ENCODE measurements at places on chromosomes 2 and 18.

GRCh38 chr2:158413581-158413980, 43.0 kb downstream of the CCDC148 start:
- no peak for DNase-seq

GRCh38 chr2:213004197-213004821, 147.1 kb downstream of the IKZF2 start:
- no peak for DNase-seq

DNA sequence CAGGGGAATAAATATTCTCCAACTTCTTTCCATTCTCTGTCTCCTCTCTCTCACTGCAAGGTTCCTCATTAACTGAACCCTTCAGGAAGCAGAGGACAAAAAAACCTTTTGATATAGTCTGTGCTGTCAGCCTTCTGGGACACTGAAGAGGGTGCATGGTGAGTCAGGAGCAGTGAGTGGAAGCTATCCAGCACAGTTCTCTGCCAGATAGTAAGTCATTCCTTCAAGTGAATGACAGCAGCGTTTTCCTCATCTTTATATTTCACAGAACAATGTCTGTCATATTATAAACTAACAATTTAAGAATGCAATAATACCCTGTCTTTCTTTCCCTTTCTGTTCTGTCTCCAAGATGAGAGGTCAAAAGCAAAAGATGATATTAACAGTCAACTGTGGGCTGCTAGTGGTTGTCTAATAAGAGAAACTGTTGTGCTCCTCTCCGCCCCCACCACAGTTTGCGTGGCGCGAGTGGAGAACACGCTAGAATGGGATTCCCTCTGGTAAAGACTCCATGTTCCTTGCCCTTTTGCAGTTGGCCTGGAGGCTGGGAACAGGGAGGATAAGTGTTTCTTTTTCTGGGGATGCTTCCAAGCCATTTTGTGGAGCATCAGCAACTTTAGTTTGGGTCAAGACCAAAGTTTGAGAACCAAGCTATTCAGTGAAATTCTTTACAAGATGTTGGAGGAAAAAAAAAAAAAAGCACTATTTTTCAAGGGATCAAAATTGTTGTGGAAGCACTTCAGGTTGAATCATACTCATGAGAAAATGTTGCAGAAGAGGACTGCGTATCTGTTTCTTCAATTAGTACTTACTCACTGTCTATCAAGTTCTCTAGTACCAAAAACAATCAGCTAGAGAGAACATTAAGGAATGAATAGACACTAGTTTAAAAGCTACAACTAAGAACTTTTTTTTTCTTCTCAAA, 430.2 kb downstream of the SETBP1 start:
- no peak for DNase-seq

GRCh38 chr2:127419448-127420038, 1.3 kb downstream of the PROC start:
- no peak for DNase-seq

- no peak for DNase-seq
Measured at GRCh38 chr18:61531182-61531581, 198.0 kb downstream of the CDH20 start.

DNA sequence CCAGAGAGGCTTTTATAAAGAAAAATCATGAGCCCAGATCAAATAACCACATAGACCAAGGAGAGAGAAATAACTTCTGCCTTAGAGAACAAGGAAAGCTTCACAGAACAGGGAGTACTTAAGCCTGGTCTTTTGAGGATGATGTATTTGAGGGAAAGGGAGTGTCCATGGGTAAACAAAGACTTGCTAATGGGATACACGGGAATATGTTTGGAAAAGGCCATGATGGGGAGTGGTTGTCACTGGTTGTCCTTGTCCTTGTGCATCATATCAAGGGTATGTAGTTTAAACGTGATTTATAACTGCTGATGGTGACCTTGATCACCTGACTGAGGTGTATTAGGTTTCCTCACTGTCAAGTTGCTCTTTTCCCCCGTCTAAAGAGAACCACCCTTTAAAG, 169.9 kb downstream of the FAM210A start:
- DNase-seq = no peak

- DNase-seq = no peak
Measured at GRCh38 chr2:68516051-68516955, 48.9 kb downstream of the APLF start.

- no peak for DNase-seq
Measured at GRCh38 chr2:97706708-97707345, 6.5 kb upstream of the ZAP70 start.

- DNase-seq = no peak
Measured at GRCh38 chr2:168686452-168687191, 115.8 kb upstream of the NOSTRIN start.

DNA sequence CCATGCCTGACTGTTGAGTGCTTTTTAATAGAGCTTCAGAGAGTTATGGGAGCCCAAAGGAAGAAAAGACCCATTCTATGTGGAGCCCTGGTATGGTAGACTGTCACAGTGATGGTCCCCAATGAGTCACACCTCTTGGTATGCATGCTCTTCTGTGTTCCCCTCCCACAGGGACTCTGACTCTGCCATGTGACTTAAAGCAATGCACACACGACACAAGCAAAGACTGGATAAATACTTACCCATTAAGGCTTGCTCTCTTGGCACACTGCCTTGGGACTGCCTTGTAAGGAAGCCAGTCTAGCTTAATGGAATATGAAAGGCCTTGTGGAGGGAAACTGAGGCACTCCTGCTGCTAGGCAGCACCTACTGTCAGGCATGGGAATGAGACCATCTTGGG, 16.7 kb upstream of the DTNB start:
- DNase-seq = no peak

DNA sequence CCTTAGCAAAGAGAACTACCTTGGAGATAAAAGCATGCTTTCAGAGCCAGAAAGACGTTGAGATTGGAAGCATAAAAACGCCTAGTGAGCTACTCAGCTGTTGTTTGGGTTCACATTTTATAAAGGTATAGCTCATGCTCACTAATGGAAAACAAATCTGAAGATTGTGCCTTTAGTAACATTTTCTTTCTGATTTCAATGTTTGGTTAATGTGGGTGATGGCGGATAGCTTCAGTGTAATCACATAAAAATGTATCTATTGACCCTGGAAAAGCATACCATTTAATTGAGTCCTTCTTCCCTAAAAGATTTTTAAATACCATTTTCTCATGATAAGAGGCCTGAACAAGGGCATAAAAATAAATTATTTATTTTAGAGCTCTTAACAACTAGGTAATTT, 73.4 kb downstream of the DTNA start:
- no peak for DNase-seq

- DNase-seq = no peak
Measured at GRCh38 chr2:15667809-15668556, 76.3 kb downstream of the DDX1 start.

All from activated naive CD4-positive, alpha-beta T cell (primary cell).